ENCODE measurements at places on chromosomes 2 and 18.
A peak's percentile ranks its signal among the peaks of the same experiment; 100 is the strongest.

DNA sequence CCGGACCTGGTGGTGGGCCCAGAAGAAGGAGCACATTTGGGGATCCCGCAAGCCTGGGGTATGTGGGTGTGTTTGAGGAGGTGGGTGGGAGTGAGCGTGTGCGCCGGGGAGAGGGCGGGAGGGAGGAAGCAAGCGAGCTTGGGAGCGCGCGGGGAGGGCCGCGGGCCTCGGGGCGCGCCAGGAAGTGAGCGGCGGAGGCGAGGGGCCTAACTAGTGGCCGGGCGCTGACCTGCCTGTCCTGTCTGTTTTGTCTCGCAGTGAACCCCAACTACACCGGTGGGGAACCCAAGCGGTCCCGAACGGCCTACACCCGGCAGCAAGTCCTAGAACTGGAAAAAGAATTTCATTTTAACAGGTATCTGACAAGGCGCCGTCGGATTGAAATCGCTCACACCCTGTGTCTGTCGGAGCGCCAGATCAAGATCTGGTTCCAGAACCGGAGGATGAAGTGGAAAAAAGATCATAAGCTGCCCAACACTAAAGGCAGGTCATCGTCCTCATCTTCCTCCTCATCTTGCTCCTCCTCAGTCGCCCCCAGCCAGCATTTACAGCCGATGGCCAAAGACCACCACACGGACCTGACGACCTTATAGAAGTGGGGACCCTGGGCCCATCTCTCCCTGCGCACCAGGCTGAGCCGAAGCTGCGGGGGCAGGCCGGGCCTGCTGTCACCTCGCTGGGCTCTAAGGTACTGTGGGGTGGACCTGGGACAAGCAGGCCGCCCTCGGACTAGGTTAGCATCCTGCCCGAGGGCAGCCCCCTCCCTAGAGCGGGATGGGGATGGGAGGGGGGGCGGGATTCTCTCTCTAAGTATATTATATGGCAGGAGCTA lies 1.2 kb downstream of the HOXD4 start:
- DNase-seq = no peak

DNA sequence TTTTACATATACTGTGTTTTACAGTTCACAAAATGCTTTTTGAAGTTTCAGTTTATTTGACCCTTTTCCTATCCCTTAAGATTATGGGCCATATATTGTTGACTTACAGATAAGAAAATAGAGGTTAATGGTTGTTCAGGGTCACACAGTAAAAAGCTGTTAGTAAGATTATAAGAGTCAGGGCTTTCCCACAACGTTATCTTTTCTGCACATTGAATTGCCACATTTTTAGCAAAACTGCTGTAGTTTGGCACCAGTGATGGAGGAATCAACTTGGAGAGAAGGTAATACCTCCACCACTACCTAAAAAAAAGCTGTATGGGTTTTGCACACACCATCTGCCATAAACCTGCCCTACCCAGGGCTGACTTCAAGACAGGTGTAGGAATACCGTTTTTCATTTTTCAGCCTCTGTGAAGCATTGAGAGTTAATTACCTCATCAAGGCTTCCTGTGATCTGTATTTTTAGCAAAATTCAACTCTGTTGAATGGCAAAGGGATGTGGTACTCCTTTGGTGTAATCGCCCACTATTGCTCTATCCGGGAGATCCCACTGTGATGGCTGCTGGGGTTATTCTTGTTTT lies 5.0 kb downstream of the SOWAHC start:
- no peak for DNase-seq

DNA sequence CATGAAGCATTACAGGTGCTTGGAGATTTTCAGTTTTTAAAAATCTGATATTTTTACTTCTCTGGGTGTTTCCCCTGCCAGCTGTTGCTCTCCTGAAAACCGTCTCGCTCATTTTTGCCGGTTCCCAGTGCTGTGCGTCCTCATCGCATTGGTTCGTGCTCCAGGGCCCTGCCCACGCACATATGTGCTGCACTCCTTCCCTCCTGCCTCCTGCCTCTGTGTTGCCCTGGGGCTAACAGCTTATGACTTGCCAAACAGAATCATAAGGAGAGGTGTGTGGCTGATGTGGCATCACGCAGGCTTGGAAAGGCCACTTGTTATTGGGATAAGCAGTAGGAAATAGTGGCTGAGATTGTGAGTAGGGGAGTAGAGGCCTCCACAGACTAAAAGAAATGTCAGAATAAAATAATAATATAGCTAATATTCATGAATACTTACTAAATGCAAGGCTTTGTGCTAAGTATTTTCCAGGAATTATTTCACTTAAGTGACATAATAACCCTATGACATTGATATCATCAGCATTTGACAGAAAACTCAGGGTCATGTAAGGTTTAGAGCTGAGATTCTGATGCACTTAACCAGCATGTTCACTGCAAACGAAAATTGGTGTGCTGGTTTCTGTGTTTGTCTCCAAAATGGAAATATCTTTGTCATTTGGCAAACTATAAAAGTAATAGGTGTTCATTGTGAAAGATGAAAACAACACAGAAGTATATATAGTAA lies 53.5 kb downstream of the SLC4A1AP start:
- no peak for DNase-seq

GRCh38 chr2:15223887-15224286 lies 337.2 kb downstream of the NBAS start:
- no peak for DNase-seq

DNA sequence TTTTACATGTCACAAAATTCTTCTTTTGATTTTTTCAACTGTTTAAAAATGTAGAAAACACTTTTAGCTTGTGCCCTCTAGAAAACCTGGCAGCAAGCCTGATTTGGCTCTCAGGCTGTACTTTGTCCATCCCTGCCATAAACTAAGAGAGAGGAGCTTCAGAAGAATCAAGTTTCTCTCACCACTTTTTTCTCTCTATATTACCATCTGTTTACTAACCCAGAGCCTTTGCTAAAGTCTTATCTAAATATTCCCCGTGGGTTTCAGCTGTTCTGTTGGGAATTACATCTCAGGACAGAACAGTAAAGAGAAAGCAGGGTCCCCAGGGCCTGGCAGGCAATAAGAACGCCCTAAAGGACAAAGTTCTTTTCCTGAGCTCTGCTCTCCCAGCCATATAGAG lies 409.1 kb upstream of the CRIM1 start:
- no peak for DNase-seq

DNA sequence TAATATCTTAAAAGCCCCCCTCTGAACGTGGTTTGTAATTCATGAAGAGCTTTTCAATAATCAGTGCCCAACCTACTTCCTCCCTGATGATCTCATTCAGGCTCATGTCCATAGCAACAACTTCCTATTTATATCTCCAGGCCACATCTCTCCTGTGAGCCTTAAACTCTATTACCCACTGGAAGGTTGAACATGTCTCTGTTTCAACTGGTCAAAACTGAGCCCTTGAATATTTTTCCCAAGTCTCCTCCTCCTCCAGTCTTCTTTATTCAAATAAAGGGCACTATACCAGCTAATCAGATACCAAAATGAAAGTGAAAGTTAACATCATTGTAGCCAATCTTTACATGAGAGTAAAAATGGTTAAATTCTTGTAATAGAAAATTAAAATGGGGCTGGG lies 63.7 kb upstream of the ITGA4 start:
- DNase-seq = peak; percentile 12

DNA sequence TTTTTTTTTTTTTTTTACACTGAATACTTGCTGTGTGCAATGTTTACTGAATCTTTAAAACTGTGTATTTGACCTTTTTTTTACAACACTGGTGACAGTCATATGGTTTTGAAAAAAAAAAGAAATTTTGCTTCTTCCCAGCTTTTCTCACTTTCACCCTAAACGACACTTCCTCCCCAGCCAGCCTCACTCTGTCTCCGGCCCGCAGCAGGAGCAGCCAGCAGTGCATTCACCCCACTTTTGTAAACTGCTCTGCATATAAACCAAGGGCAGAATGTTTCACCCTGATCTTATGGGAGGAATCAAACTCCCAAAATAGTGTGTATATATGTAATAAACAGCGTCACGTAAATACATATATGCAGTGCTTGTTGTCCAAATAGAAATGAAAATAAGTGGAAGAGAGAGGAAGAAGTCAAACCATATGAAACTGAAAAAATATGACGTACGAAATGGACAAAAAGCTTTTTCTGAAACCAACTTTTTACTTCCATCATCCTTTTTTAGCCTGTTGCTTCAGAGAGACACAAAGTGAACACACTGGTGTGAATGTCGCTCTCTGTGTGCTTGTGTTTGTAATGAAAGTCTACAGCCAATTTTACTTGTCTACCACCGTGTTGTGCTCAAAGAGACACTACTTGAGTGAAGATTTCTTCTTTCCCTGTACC lies 54.2 kb downstream of the ZCCHC2 start:
- no peak for DNase-seq

- no peak for DNase-seq
Observed at GRCh38 chr2:229868794-229869193, 53.0 kb downstream of the TRIP12 start.

- no peak for DNase-seq
Observed at GRCh38 chr2:164073101-164074074, 337.6 kb upstream of the FIGN start.

All from NCI-H1436 (cell line).